ENCODE measurements at places on chromosomes 2 and 18.

DNA sequence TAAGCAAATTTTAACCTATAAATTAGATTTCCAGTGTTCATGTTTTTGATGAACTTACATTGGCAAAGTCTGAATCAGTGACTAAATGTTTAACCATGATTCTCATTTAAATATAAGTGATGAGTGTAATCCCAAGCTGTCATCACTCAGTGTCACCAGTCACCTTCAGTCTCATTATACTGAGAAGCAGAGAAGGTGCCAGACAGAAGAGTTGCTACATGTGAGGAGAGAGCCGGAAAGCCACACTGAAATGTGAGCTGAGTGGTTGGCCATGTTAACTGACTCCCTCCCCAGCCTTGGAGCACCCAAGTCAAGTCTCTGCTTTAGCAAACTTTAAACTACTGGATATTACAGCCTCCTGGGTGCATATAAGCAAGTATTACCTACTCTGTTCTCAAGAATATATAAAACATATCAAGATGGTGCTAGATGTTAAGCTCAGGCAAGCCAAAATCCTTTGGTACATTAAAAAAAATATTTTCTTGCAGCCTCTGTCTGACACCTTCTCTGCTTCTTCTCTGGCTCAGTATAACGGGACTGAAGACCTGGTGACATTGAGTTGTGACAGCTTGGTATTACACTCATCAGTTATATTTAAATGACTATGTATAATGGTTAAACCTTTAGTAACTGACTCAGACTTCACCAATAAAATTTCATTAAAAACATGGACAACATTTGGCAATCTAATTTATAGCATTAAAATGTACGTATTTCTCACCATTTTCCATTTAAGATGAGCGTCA, 75.8 kb upstream of the MAP3K20 start:
- no peak for DNase-seq

DNA sequence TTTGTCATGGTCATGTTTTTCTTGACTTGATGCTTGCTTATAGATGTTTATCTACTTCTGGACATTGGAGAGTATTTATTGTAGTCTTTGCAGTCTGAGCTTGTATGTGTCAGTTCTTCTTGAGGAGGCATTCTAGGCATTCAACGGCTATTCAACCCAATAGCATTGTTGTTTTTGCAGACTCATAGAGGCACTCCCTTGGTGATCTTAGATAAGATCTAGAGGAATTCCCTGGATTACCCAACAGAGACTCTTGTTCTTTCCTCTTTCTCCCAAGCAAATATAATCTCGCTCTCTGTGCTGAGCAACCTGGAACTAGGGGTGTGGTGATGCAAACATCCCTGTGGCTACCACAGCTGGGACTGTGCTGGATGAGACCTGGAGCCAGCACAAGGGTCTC, 40.4 kb downstream of the SYT4 start:
- no peak for DNase-seq

- no peak for DNase-seq
Measured at GRCh38 chr2:167550448-167550847, 662.2 kb downstream of the XIRP2 start.

- DNase-seq = no peak
Measured at GRCh38 chr2:75200140-75201096, 1.1 kb upstream of the TACR1 start.

DNA sequence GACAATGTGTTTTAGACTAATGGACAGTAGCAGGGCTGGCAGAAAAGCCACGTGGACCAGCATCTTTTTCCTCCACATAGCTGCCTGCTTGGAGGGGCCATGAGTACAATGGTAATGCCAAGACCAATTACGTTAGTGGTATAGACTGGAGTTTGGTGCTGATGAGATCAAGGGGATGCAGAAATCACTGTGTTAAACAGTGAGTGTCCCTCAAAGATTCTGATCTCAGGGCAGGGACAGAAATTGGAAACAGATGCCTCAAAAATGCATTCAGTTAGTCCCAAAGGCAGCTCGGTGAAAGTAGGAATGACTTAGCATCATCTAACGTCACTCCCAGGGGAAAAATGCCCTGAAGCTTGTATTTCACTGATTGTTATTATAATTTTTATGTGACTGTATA, 72.4 kb downstream of the SLC16A14 start:
- DNase-seq = no peak

DNA sequence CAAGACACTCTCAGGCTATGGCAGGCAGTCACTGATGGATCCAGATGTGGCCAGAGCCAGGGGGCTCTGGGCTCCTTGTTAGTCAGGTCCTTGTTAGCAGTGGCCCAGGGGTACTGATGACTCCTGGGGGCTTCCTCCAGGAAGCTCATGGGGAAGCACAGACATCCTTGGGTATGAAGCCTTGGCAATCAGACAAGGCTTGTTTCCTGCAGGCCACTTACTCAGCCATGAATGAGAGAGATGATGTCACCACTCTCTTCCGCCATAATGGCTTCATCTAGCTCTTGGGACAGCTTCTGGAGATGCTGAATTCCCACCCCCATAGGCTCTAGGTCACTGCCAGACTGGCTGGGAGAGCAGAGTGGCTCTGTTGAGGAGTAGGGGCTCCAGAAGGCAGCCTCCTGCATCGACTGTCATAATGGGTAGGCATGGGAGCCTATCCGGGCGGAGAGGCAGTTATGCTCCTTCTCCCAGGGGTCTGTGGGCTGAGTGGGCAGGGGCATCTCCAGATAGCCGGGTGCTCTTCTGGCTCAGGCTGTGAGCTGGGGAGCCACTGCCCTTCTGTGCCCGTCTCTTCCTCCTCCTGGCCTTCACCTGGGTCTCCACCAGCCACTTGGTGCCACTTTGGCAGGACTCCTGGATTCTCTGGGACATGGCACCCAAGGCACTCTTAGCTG, 40.2 kb upstream of the BMPR2 start:
- DNase-seq = no peak

DNA sequence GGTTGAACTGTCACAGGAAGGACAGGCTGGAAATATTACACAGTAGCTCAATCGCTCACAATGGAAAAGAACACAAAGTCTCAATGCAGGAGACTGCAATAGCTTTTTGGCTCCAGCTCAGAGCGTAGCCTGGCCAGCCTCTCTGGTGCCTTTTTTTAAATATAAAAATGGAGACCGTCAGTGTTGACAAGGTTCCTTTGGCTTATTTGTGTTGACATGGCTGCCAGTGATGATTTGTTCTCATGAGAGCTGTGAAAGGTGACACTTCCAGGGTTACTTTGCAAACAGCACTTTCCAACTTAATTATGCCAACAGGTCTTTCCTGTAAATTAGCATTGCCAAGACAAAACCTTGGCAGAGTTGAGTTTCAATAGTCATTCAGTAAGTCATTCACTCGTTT, 70.8 kb downstream of the KCNE4 start:
- DNase-seq = no peak

GRCh38 chr2:156800065-156800653, 364.0 kb downstream of the GPD2 start:
- DNase-seq = no peak

DNA sequence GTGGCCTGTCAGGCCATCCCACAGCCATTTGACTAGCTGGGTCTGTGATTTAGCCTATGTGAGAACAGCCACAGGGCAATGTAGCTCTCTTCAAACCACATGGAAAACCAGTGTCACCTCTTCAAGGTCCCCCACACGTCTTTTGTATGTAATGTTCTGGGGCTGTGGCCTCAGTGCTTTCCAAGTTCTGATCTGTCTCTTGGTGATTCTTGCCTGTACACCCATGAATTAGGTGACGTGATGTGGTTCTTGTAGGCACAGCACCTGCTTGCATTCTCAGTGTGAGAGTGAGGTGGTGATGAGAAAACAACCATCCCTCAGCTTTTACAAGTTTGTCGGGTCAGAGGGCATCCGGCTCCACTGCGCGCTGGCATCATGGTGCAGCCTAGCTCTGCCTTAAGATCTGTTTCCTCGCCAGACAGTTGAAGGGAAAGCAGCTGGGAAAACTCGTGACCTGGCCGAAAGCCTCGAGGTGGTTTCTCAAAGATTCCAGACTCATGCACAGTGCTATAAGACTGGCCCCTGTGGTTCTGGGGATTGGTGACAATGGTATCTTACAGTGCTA, 125.8 kb downstream of the TANC1 start:
- no peak for DNase-seq

DNA sequence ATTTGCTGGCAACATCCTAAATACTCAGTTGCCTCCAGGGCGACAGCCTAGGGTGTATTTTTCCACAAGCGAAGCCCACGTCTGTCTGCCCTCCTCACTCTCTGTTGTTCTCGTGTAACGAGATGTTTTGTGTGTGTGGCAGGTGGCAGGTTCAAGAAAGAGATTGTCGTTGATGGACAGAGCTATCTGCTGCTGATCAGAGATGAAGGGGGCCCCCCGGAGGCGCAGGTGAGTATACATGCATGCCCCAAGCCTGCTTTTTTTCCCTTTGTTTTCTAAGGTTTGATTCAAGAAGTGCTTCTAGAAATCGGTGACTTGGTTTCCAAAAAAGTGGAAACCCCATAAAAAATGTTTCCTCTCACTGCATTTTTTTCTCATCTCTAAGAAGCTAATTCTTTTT, 247.0 kb downstream of the AGAP1 start:
- DNase-seq = no peak

DNA sequence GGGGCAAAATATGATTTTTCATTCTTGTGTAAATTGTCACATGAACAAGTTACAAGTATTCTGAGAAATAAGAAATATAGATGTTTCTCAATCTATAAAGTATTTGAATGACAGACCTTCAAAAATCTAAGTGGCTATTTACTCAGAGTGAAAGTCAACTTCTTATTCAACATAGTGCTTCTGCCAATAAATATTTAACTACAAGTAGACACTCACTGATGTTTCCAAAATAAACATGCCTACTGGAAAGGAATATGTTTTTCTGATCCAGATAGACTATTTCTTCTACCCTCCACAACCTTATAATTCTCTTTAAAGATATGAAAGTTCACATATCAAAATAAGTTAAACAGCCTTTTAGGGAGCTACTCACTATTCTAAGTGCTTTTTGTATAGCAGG, 296.3 kb downstream of the DSC3 start:
- no peak for DNase-seq

DNA sequence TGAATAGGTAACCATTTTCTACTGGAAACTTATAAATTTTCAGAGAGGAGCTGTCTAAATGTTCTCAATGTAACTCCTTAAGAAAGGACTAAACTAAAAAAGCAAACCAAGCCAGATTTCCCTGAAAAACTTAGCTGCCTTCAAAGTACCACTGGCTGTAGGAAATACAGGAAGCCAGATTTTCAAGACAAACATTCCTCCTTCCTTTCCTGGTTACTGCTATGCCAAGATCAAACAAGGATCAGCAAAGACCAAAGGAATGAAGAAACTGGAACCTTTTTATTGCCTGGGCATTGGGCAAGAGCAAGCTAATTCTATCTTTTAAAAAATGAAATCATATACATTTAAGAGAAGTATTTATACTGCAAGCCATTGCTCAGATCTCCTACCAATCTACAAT, 212.7 kb downstream of the DYM start:
- DNase-seq = no peak

- DNase-seq = no peak
Measured at GRCh38 chr18:29248805-29249204, 1071.9 kb upstream of the CDH2 start.

DNA sequence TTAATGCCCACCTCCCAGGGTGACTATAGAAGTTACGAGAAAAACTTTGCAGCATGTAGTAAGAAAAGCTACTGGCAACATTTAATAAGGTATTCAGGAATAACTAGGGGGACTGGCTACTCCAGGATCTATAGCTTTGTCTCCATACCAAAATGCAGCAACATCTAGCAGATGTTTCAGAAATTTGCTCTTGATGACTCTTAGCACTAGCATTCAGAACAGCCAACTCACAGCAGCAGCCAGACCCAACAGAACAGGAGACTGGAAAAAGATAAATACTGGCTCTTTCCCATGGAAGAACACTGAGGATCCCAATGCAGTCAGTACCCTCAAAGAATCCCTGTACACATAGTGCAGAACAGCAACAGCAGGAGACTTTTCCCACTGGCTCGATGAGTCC, 105.0 kb downstream of the PRKRA start:
- DNase-seq = no peak

- no peak for DNase-seq
Measured at GRCh38 chr2:235614900-235615712, 121.3 kb downstream of the AGAP1 start.

DNA sequence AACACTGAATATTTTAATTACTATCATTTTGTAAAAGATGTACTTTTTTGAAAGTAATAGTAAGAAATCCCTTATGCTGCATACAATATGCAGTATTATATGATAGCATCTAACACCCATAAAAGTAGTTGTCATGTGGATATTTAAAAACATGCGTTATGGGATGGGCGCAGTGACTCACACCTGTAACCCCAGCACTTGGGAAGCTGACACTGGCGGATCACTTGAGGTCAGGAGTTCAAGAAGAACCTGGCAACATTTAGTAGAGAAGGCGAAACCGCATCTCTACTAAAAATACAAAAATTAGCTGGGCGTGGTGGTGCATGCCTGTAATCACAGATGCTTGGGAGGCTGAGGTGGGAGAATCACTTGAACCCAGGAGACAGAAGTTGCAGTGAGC, 88.9 kb downstream of the FEZ2 start:
- no peak for DNase-seq

DNA sequence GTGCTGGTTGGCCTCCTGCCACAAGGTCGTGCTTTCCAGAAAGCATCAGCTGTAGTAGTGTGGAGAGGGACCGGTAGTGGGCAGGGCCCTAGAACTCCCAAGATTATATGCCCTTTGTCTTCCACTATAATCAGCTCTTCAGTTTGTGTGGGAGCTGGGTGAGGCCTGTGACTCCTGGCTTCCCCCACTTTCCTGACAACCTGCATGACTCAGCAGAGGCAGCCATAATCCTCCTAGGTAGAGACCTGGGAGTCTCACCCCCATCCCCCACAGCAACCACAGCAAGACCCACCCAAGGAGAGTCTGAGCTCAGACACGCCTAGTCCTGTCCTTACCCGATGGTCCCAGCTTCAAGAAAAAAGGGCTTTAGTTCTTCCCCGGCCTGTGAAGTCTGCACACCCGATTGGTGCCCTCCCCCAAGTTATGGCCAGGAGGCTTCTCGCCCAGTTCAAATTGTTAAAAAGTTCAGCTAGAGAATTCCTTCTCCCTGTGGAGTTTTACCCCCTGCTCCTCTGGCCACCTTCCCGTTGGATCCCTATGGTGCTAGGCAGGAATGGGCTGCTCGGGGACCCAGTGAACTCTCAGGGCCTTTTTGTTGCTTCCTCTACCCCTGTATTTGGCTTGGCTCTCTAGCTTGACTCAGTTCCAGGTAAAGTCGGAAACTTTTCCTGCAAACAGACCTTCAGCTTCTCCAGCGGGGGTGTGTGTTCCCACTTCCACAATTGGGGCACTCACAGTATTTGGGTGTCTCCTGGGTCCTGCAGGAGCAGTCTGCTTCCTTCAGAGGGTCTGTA, 57.8 kb upstream of the FAM237A start:
- no peak for DNase-seq

DNA sequence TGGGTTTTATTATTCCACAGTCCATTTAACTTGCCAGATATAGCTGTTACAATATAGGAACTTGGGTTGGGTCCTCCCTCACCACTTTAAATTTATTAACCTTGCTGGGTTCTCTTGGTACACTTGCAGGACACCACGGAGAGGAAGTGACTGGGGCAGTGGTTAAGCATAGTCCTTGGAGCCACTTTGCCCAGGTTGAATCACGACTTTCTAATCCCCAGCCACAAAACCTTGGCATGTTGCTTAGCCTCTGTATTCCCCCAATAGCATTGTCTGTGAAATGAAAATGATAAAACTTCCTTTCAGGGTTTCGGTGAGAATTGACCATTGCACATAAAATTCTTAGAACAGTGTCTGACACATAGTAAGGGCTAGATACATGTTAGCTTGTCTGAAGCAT, 221.2 kb downstream of the IRS1 start:
- DNase-seq = no peak

Measured in stimulated activated CD8-positive, alpha-beta memory T cell treated with anti-CD3 and anti-CD28 coated beads, Interleukin-15, amount 100 ng/mL, for 1 hour (primary cell).